ENCODE measurements at places on chromosomes 6 and 20.

GRCh38 chr6:5279891-5280338 is 18.6 kb downstream of the FARS2 start:
- no peak for DNase-seq

GRCh38 chr6:148389917-148390316 is 47.3 kb downstream of the SASH1 start:
- no peak for DNase-seq

GRCh38 chr6:22774129-22774528 is 204.8 kb downstream of the HDGFL1 start:
- no peak for DNase-seq

- DNase-seq, result no peak
These were observed 54.6 kb upstream of the UBR2 start for GRCh38 chr6:42509256-42509655.

GRCh38 chr6:71153755-71154325 is 134.8 kb upstream of the OGFRL1 start:
- no peak for DNase-seq
